ENCODE measurements at places on chromosomes 2 and 18.

DNA sequence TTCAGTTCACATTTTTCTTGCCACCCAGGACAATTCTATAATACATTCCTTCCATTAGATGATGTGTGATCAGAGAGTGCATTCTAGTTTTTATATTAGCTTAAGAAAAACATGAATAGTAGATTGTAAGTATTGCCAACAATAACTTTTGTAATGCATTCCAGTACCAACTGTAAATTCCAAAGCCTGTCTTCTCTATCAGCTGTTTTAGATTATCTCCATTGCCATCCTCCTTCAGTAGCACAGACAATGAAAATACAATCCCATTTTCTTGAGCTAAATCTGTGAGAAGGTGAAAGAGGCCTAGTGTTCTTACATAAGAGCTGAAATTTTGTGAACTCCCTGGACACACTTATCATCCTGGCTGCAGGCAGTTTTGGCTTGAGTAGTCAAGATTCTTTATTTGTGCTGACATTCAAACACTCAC lies 103.9 kb downstream of the CCBE1 start:
- DNase-seq, result peak; percentile 74

GRCh38 chr2:190618030-190618429 lies 30.9 kb upstream of the NAB1 start:
- no peak for DNase-seq

GRCh38 chr2:172287605-172288315 lies 139.6 kb upstream of the ITGA6 start:
- DNase-seq, result no peak

DNA sequence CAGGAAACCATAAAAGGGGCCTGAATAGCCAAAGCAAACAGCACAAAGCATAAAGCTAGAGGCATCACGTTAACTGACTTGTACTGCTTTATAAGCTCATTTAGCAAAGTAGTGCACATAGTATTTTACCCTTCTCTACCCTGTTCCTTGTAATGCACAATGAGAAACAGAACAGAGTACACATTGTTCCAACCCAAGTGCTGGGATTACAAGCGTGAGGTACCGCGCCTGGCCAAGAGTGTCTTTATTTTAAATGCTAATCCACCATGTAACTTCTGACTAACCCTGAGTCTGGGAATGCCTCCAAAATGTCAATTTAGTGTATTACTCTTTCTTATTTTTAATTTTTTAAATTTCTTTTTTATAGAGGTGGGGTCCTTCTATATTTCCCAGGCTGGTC lies 46.4 kb upstream of the STON1 start:
- DNase-seq, result no peak

DNA sequence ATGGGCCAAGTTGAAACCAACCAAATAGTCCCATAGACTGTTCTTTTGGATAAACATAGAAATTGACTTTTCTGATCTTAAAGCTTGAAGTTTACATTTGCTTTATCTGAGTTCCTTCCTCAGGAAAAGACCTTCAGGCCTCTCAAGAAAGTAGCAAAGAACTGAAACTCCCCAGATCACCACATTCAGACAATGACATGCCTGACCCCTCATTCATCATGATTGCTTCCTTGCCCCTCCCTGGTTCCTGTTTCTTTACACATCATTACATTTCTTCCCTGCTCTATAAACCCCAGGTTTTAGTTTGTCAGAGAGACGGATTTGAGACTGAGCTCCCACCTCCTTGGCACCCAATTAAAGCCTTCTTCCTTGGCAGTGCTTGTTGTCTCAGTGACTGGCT lies 83.6 kb upstream of the ST3GAL5 start:
- DNase-seq, result no peak

- no peak for DNase-seq
These were observed 335.6 kb downstream of the PIK3C3 start for GRCh38 chr18:42290318-42291307.

DNA sequence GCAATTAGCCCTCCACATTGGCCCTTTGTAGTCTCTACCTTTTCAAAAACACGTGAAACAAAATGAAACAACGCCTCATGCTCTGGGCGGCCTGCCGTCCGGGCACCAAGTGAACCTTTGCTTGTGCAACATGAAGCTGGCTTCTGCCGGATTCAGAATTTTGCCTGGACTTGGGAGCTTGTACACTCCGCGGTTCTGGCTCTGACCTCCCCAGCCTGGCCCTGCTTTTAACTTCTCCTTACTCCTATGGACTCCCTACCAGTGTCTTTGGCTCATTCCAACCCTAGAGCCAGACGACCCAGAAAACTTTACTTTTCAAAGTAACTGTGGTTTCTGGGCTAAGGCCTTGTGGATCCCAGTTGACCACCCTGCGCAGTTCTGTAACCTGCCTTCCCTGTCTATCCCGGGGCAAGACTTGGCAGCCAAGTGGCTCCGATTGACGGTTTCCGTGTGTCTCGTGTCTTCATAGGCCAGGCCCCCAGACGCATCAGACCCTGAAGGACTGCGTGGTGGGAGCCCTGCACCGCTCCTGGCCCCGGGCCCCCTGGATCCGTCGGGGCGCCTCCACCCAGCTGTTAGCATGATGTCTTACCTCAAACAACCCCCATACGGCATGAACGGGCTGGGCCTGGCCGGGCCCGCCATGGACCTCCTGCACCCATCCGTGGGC lies 1.9 kb downstream of the OTX1 start:
- DNase-seq, result no peak

DNA sequence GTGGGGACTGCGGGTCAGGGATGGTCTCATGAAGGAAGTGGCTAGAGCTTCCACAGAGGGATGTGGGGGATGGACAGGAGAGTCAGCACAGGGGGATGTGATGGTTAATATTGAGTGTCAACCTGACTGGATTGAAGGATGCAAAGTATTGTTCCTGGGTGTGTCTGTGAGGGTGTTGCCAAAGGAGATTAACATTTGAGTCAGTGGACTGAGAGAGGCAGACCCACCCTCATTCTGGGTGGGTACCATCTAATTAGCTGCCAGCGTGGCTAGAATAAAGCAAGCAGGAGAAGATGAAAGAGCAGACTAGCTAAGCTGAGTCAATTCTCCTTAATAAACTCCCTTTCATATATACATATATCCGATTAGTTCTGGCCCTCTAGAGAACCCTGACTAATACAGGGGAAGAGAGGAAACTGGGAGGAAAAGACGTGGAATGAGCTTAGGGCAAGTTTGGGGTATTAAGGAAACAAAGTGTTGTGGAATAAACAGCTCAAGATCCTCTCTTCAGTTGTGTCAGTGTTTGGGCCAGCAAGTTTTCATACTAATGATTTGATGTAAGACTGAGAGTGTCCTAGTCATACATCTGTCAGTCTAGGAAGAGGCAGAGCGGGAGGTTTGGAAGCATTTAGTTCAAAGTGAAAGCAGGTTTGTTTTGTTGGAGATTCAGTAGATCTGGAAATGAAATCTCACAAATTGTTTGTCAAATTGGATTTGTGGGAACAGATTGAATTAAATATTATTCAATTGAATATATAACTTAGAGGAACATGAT lies 135.2 kb upstream of the NT5C1B start:
- no peak for DNase-seq

GRCh38 chr18:2891526-2892431 lies 45.0 kb downstream of the EMILIN2 start:
- DNase-seq, result no peak

DNA sequence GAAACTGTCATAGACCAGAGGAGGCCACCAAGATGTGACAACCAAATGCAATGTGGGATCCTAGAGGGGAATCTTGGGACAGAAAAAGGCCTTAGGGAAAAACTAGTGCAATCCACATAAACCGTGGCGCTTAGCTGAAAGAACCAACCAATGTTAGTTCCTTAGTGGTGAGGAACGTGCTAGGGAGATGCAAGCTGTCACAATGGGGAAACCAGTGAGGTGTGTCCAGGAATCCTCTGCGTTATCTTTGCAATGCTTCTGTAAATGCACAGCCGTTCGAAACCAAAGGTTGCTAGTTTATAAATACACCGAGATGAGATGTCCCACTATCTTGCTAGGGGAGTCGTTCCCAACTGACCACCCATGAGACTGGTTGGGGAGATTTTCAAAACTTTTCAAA lies 157.0 kb upstream of the ID2 start:
- DNase-seq, result no peak

DNA sequence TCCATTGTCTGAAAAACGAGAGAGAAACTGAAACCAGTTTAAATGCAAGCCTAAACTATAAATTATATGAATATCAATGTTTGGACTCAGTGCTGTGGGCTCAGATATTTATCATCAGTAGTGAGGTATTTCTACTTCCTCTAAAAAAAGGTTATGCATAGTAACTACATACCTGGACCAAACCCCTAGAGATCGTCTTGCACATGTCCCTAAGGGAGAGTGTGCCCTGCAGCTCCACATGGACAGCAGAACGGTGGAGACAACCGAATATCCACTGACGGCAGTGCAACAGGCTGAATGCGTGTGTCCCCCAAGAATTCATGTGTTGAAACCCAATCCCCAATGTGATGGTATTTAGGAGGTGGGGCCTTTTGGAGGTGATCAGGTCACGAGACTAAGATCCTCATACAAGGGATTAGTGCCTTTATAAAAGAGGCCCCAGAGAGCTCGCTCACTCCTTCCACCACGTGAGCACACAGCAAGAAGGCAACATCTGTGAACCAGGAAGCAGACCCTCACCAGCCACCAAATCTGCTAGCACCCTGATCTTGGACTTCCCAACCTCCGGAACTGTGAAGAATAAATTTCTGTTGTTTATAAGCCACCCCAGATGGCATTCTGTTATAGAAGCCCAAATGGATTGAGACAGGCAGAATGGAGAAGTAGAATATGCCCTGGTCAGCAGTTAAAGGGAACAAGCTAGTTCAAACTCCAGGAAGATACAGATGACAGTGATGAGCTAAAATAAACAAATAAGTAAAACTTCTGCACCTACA lies 208.4 kb downstream of the ANAPC1 start:
- DNase-seq, result no peak

- peak; percentile 29 for DNase-seq
These were observed 217.9 kb upstream of the PID1 start for GRCh38 chr2:229489016-229489415.

GRCh38 chr2:237485844-237486243 lies 1.2 kb upstream of the MLPH start:
- no peak for DNase-seq

- DNase-seq, result peak; percentile 86
These were observed 83.8 kb downstream of the CLHC1 start for GRCh38 chr2:55148269-55148668.

GRCh38 chr2:137700681-137701080 lies 263.6 kb upstream of the HNMT start:
- DNase-seq, result no peak

GRCh38 chr2:226799211-226799975 lies at the start of gene IRS1:
Gene IRS1 (minus strand): TSS chr2:226799820. CDS start chr2:226798738, 1,082 bp downstream.
- peak; percentile 71 for DNase-seq

GRCh38 chr18:79576686-79577351 lies 102.8 kb upstream of the CTDP1 start:
- no peak for DNase-seq

DNA sequence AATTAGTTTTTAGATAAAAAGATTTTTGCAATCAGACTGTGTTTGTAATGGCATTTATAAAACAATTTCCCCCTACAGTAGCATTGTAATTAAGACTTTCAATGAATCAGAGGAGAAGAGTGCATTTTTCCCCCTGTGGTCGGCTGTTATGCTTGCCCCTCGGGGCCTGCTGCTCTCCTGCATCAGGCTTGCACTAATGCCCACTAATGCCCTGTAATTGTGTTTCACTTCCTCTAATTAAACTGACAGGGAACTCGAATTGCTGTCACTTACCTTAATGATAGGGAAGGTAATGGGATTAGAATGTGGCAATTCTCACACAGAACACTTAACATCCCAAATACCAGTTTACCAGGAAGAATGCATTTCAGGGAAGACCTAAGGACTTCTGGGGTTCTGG lies 61.2 kb upstream of the LRRTM1 start:
- DNase-seq, result no peak

- DNase-seq, result no peak
These were observed 119.5 kb downstream of the RTP5 start for GRCh38 chr2:241989074-241989473.

DNA sequence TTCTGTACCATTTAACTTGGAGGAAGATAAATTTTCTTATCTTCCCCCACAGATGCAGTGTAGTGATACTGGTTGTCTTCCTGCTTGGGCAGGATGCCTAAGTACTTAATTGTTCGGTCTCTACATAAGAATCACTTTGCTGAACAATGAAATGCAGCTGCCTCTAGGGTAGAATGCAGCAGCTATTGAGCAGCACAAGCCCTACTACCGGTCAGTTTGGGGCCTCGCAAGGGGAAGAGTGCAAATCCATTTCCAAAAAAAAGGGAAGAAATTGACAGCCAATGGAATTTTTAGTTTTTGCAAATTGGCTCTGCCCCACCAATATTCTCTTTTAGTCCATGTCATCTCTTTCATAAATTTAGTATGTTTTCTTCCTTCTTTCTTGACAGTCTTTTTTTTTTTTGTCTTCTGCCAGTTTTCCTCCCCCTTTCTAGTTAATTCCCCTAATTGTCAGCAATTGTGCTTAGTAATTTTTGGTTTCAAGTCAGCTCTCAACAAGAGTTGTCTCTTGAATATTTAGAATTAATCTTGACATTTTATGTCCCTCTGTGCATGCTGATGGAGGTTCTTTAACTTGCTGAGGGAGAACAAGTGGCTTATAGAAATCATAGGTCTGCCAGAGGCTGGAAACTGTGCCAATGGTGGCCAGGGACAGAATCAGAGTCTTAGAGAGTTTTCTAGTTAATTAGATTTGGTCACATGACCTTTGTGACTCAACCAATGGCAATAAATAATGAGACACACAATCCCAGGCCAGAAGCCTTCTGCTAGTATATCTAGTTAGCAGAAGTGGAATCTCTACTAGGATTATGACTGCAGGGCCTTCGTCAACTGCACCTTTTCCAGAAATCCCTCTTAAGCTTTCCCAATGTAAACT lies 270.0 kb downstream of the CTNNA2 start:
- DNase-seq, result no peak

DNA sequence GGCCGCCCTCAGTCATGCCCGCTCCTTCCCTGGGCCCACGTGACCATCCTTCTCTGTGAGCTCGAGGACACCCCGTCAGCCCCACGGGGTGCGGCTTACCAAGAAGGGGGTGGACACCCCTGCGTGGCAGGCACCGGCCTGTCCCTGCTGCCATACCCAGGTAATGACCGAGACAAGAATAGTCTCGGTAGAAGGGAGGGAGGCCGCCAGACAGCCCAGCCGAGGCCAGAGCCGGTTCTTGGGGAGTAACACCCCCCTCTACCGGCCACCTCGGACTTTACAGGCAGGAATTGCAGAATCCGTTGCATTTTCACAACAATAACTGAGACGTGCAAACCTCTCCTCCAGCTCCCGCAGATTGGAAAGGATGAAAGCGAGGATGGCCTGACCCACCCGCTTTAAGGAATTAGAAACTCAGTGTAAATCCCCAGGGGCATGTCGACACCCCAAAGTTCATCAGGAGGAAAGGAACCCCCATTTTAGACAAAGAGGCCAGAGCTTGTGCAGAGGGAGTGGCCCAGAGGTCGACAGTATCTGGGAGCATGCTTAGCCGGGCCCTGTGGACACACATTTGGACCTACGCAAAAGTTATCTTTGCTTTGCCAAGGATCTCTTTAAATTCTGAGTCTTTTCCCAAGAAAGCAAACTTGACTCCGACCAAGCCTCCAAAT lies 60.1 kb upstream of the GLI2 start:
- DNase-seq, result peak; percentile 52

GRCh38 chr2:98731041-98731893 lies at the start of gene MGAT4A:
Gene MGAT4A (minus strand): TSS chr2:98731132. CDS start chr2:98726332, 4,800 bp downstream.
- DNase-seq, result no peak

Measured in HFFc6 (cell line).